ENCODE measurements at places on chromosomes 3 and 15.

DNA sequence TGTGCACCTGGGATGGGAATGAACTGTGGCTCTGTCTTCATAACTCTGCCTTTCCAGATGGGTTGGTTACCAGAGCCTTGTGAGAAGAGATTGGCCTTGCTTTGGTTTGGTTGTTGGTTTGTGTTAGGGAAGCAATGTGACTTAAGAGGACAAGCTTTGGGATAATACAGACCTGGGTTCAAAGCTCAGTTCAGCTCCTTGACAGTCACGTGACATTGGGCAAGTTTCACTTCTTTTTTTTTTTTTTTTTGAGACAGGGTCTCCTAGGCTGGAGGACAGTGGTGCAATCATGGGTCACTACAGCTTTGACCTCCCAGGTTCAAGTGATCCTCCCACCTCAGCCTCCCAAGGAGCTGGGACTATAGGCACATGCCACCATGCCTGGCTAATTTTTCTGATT lies 42.7 kb downstream of the CORO2B start:
- no peak for DNase-seq

DNA sequence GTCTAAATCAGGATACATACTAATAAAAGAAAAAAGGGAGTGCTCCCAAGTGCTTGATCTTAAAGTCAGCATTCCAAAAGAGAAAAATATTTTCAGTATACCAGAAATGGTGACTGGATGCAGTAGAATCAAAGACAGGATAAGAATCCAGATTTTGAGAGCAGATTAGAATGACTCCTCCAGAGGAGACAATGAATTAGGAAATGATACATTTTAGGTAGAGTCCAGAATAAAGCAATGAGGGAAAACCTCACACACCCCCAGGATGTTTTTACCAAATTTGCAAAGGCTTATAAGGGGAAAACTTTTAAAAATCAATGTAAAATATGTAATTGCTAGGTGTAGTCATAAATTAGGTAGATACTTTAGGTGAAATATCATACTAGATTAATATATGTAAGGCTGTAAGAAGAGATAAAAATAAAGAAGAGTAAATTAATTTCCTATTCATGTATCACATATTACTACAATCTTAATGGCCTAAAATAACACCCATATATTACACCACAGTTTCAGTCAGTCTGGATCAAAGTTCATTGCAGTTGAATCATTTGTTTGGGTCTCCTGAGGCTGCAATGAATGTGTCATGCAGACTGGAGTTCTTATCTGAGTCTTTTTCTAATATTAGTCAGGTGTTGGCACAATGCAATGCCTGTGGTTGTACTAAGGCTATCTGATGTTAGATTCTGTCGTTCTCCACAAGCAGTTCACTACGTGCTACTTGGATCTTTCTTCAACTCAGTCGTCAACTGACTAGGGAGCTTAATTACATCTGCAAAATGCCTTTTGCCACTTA lies 547.8 kb upstream of the EPHA6 start:
- DNase-seq: peak; percentile 91

GRCh38 chr3:38297947-38298711 lies 16.0 kb downstream of the SLC22A14 start:
- DNase-seq: peak; percentile 36

- DNase-seq: no peak
Observed at GRCh38 chr15:43517354-43518196, at the start of gene MAP1A. TSS of gene MAP1A (plus strand) at chr15:43517608. CDS start at chr15:43521474, 3,866 bp downstream.

GRCh38 chr15:79410237-79410636 lies 21.9 kb upstream of the MINAR1 start:
- no peak for DNase-seq

GRCh38 chr3:195838714-195839113 lies 27.0 kb upstream of the MUC4 start:
- DNase-seq: no peak

GRCh38 chr3:52398670-52399081 lies 46.2 kb downstream of the SEMA3G start:
- no peak for DNase-seq

DNA sequence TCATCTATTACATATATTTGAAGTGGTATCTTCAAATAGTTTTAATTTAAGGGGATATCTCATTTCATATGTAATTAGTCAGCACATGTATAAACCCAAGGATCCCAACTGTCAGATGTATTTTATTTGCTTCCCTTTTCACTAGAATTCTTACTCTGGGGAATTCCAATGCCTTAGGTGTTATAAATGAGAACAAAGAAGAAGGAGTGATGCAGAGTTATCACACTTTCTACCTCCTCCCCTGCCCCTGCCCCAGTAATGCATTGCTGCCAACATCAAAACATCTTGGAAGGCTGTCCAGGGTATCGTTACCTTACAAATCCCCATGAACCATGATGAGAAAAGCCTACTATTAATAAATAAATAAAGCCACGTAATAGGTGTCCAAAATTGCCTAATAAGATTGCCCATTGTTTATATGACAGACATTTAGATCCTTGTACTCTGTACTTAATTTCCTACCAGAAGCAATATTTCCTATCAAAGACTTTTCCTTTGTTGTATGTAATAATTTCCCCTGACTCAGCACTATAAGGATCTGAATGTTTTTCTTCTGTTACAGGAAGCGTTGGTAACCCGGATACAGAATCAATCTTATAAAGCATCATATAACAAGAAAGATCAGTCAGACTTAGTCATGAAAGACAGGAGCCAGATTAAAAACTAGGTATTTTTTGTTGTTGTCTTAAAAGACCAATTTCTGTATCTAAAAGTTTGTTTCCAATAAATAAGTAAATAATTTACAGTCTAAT lies 38.8 kb downstream of the CBLB start:
- DNase-seq: peak; percentile 63

DNA sequence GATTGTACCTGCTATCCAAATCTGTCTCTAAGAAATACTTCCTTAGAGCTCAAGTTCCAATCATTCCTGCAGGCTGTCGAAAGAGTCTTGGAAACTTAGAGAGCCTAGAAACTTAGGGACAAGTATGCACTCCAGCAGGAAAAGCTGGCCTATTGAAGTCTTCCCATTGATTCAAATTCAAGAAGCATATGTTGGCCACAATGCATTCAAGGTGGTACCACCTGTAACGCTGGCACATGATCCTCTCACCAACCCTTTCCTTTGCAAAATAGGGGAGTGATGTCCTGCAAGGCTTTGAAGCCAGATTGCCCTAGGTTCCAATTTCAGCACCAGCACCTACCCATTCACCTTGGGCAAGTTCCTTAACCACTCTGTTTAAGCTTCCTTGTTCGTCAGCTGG lies 6.0 kb downstream of the ADAMTS9 start:
- DNase-seq: no peak

GRCh38 chr15:40743921-40744814 lies 10.9 kb downstream of the RMDN3 start:
- peak; percentile 93 for DNase-seq

- peak; percentile 46 for DNase-seq
Observed at GRCh38 chr3:160801386-160802118, 45.5 kb downstream of the PPM1L start.

GRCh38 chr3:159787178-159787574 lies 201.5 kb upstream of the IL12A start:
- DNase-seq: peak; percentile 96

- DNase-seq: no peak
Observed at GRCh38 chr15:52107238-52107637, 5.3 kb downstream of the BCL2L10 start.

GRCh38 chr3:188440340-188440972 lies 286.5 kb downstream of the LPP start:
- DNase-seq: no peak

GRCh38 chr3:171768986-171769385 lies 41.3 kb downstream of the PLD1 start:
- DNase-seq: no peak

GRCh38 chr3:49358884-49359225 lies 702 bp upstream of the GPX1 start:
- DNase-seq: peak; percentile 23

DNA sequence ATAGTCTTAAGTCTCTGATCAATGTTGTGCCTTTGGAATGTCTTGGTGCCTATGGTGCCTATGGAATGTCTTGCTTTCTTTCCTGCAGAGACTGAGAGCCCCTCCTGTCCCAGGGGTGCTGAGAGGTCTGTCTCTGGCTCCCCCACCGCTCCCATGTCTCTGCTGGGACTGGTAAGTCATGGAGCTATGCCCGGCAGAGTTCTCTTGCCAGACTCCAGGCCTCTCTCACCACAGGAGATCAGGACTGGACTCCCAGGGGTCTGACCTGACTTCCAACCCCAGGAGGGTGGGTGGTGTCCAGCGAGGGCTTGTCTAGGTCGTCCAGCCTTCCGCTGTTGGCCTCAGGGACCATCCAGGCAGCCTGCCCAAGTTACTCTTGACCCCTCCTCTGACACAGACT lies 14.0 kb upstream of the CYP11A1 start:
- DNase-seq: no peak

GRCh38 chr15:95604634-95605036 lies 725.9 kb upstream of the NR2F2 start:
- peak; percentile 35 for DNase-seq

- peak; percentile 67 for DNase-seq
Observed at GRCh38 chr15:72312605-72313447, 7.1 kb downstream of the CELF6 start.

GRCh38 chr3:143216709-143217182 lies 97.2 kb downstream of the CHST2 start:
- peak; percentile 6 for DNase-seq

DNA sequence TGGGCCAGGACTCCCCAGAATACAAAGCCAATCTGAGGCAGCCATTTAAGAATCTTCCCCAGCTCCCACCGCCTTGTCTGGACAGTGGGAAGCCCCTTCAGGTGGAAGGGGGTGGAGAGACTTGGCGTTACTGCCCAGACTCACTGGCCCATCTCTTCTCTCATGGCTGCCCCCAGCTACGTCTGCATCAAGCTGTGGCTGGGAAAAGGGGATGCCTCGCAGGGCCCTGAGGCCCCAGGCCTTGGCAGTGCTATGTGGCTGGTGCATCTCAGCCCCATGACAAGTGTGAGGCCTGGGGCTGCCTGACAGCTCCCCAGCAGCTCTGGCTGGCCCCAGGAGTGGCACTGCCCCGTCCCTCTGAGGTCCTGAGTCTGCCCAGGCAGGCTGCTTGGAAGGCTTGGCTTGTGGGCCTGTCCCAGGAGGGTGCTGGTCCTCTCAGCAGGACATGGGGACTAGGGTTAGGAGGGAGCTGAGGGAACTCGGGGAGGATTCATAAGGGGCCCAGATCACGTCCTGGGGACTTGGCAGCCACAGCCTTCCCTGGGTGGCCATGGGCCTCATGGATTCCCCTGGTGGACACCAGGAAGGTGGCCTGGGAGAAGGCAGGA lies 20.2 kb upstream of the SLC41A3 start:
- DNase-seq: no peak

DNA sequence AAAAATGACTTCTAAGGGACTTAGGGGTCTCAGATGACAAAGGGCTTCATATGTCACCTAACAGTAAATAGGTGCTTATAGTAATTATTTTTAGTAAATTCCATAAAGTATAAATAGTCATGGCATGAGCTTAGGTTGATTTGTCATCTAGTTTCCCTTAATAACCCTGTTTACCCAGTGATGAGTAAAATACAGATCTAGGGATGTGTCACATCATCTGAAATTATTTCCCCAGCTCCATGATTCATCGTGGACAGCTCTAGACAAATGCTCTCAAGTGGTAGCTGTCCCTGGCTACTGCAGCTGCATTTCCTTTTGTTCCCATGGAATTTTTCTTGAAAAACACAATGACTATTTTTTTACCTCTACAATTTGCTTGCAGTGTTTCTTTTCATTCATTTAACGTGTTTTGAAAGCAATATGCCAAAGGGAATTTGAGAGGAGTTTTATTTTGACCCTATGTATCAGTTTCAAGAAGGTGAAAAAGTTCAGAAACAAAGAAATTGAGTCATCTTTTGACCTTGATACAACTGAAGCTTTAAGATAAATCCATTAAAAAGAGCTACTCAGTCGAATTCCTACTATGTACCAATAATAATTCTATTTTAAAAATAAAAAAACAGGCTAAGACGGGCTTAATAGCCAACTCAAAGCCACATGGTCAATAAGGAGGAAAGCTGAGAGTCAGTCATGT lies 241.6 kb downstream of the KCNMB2 start:
- peak; percentile 96 for DNase-seq

DNA sequence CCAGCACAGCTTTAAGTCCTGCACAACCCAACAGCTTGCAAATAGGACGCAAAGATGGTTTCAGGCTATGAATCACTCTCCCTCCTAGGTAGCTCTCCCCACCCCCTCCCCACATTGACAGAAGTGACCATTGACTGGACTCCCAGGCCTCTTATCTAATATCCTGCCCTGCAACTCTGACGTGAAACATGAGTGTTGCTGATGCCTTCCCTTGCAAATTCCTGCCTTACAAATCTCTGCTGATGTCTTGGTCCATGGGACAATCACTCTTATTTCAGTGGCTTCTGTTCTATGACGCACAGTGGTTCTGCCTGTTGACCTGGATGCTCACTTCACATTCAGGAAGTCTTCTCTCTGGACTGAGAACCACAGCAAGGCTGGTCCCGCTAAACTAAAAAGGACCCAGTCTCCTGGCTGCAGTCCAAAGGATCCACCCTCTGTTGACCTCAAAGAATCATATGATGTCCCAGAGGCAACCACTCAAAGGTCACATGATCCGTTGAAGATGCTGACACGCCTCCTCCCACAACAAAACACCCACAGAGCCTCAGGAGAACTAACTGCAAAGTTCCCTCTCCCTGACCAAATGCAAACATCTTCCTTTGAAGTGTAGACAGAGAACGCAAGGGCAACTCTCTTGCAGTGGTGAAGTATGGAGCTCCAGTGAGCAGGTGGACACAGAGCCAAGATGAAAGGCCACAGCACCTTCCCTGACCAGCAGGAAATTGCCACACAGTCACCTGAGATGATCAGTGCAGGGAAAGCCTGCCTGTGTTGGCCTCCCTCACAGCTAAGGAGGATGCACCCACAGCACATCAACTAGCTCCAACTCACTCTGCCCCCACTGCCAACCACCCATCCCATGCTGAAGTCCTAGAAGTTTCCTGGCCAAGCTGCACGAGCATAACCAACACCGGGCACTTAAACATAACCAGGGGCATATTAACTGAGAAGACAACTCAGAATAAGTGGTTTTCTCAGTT lies 112.3 kb downstream of the ADAMTS17 start:
- no peak for DNase-seq

- DNase-seq: peak; percentile 51
Observed at GRCh38 chr15:38176155-38176554, 76.5 kb upstream of the SPRED1 start.

DNA sequence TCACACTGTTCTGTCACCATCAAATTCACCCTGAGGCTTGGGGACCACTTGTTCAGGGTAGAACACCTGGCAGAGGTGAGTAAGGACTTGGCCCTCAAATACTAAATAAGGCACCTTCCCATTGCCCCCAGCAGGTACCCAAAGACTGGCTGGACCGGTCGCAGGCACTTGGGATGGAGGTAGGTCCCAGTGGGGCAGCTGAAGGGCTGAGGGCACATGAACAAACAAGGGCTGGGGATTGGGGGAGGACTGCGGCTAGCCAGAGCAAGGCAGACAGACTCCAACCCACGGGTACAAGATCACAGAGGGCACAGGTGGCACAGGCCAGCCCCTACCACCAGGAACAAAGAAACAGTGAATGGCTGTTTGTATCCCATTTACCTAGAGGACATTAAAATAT lies 1.9 kb downstream of the MRPS25 start:
- DNase-seq: no peak

- peak; percentile 23 for DNase-seq
Observed at GRCh38 chr3:120495809-120496208, 45.0 kb upstream of the FSTL1 start.

Measured in epithelial cell of esophagus (primary cell).